Chondrocyte (in vitro differentiated cells): ENCODE measurements at places on chromosomes 11 and 22. TPM values are rescaled to one million over a fixed set of nuclear protein-coding genes. Genes with fewer than 3 reads are reported as not detected.
A peak's percentile ranks its signal among the peaks of the same experiment; 100 is the strongest.

GRCh38 chr22:27748751-27749191 is 52.8 kb downstream of the MN1 start:
- peaks cover 68% of the 10 kb centered on the region for H3K4me1 ChIP-seq
- H3K27me3 ChIP-seq = no peaks in the 10 kb centered on the region

Gene CCDC73
- total RNA-seq = not detected in 3 replicates

Gene TP53I11
- total RNA-seq = 50.1 to 97.5 TPM (median 96.9 TPM) in 3 replicates

Gene TMEM80
- total RNA-seq = 16.9 to 31.3 TPM (median 20.3 TPM) in 3 replicates

- DNase-seq = no peak
- H3K27ac ChIP-seq = no peak overlapping the region
- H3K4me3 ChIP-seq = no peak overlapping the region
- no peaks in the 10 kb centered on the region for H3K36me3 ChIP-seq
- peaks cover 8% of the 10 kb centered on the region for H3K4me1 ChIP-seq
Measured at GRCh38 chr11:2837096-2837601, 48.4 kb downstream of the CDKN1C start.

DNA sequence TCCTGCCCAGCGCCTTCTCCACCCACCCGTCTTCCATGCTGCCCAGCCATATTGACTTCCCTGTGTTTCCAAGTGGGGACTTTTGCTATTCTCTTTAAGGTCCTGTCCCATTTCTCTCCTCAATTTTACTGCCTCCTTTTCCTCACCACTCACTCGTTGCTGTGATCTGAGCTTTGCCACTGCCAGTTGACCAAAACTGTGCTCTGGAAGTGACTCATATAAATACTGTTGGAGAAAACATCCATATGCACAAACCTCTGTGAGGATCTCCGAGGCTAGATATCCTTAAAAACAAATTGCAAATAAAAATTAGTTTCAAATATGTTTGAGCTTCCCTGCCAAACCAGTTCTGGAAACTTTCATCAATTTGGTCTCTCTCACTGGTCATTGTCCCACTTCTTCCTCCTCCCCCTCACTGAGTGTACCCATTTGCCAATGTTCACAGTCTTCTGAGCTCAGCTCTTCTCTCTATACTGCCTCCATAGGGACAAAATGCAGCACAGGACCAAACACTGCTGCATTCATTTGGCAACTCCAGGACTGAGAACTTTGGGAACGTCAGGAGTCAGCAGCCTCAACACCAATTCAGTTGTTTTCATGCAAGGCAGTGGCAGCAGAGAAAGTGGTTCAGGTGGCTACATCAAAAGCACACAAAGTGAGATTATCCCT is 34.0 kb upstream of the MMP13 start:
- H3K36me3 ChIP-seq = no peaks in the 10 kb centered on the region
- no peak for DNase-seq
- H3K4me3 ChIP-seq = no peak overlapping the region
- no peaks in the 10 kb centered on the region for H3K27me3 ChIP-seq

Gene NNMT
- 354 to 375 TPM (median 370 TPM) in 3 replicates for total RNA-seq

Gene SLC29A2
- total RNA-seq = 2.6 to 8.9 TPM (median 7.9 TPM) in 3 replicates

- peaks cover 1% of the 10 kb centered on the region for H3K36me3 ChIP-seq
- peaks cover 9% of the 10 kb centered on the region for H3K4me1 ChIP-seq
- no peak overlapping the region for H3K27ac ChIP-seq
Measured at GRCh38 chr11:2358754-2359442, 18.2 kb upstream of the CD81 start.

DNA sequence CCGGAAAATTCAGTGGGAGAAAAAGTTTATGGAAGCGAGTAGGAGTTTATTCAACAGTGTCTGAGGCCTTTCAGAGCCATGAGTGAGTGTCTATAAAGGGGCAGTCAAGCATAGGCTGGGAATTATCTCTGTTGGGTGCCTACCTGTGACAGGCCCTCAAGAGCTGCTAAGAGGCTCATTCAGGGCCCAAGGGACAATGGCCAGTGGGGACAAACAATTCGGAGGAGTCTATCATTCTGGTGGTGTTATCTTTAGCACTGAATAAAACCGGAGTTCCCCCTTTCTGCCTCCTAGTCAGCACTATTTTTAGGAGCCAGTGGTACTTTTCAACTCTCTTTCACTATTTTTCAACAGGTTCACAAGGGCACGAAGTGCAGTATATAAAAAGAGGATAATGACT is 89.5 kb upstream of the HTATIP2 start:
- peaks cover 4% of the 10 kb centered on the region for H3K4me1 ChIP-seq
- DNase-seq = no peak
- no peak overlapping the region for H3K4me3 ChIP-seq
- H3K36me3 ChIP-seq = no peaks in the 10 kb centered on the region
- peaks cover 36% of the 10 kb centered on the region for H3K27me3 ChIP-seq
- H3K27ac ChIP-seq = no peak overlapping the region

GRCh38 chr11:64254326-64254725 is 3.0 kb downstream of the PLCB3 start:
- peaks cover 13% of the 10 kb centered on the region for H3K36me3 ChIP-seq
- DNase-seq = no peak
- H3K4me1 ChIP-seq = peaks cover 23% of the 10 kb centered on the region
- no peaks in the 10 kb centered on the region for H3K27me3 ChIP-seq
- H3K4me3 ChIP-seq = no peak overlapping the region

DNA sequence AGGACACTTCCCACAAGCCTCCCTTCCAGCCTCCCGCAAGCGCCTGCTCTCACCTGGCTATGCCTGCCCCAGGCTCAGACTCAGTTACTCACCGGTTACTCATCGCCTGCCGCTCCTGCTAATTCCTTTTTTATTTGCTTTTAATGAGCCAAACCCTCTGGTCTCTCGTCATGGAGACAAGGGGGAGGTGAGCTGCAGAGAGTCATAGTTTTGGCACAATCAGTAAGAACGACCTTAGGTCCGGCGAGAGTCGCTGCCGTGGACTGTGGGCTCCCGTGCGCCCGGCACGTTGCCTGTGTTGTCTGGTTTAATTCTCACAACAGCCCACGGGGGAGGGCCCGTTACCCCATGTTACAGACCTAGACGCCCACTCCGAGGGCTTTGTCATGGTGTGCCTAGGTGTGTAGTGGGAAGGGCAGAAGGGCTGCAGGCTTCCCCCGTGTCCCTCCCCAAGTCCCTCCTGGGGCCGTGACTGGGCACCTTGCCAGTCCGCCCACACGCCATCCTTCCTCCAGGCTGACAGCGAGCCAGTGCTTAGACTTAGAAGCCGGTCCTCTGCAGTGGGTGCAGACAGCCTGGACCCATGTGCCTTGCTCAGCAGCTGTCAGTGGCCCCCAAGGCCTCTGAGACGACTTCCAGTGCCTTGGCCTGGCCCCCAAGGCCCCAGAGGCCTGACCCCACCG is 42.2 kb downstream of the WNT7B start:
- no peaks in the 10 kb centered on the region for H3K36me3 ChIP-seq
- H3K27ac ChIP-seq = no peak overlapping the region
- H3K4me3 ChIP-seq = peak overlapping the region; percentile 18
- peaks cover 25% of the 10 kb centered on the region for H3K4me1 ChIP-seq

Gene OR8G5
- total RNA-seq = 0.20 TPM in 1 of 3 replicates, not detected in the others

- no peak overlapping the region for H3K4me3 ChIP-seq
- no peaks in the 10 kb centered on the region for H3K36me3 ChIP-seq
- H3K27ac ChIP-seq = no peak overlapping the region
- H3K4me1 ChIP-seq = peaks cover 10% of the 10 kb centered on the region
- no peaks in the 10 kb centered on the region for H3K27me3 ChIP-seq
Measured at GRCh38 chr11:34601085-34601444, 19.8 kb upstream of the EHF start.

Gene CD82
- total RNA-seq = 14.4 to 46.6 TPM (median 17.0 TPM) in 3 replicates

GRCh38 chr11:10885703-10886363 is 28.0 kb upstream of the ZBED5 start:
- no peak for DNase-seq
- peak overlapping the region; percentile 50 for H3K27ac ChIP-seq
- peaks cover 2% of the 10 kb centered on the region for H3K36me3 ChIP-seq
- no peak overlapping the region for H3K4me3 ChIP-seq
- H3K27me3 ChIP-seq = no peaks in the 10 kb centered on the region
